ENCODE measurements at places on chromosomes 5 and 9.

DNA sequence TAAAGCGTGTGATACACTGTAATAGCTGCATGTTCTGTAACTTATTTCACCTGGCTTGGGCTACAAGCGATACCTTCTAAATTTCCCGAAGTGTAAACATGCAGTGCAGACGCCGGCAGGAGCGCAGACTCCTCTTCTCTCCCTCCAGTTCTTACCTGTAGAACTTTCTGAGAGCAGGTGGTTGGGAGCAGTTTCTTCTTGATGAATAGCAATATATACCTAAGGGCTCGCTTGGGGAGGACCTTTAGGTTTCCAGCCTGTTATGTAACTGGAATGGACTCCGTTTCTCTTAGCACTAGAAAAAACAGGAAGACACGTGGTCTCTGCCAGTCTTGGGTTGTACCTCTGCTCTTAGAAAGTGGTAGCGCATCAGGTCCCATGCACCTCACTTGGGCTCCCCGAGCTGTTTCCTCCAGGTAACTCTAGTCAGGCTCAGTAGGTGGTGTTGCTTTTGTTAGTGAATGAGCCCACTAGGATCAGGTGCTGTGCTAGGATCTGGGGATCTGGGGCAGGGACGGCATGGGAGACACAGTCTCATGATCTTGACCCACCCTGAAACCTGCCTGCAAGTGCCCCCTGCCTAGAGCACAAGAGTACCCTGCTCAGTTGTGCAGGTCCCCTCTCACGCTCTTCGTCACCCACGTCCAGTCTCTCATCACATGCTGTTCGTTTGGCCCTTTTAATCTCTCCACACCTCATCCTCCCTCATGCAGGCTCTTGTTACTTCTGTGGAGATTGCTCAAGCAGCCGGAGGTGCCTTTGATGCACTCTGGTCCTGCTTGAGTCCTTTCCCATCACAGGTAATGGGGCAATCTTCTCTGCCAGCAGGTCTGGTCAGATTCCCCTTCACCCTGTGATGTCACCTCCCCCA lies 2.8 kb downstream of the TENT4A start:
- peak; percentile 25 for DNase-seq

GRCh38 chr5:19734776-19735175 lies 253.2 kb downstream of the CDH18 start:
- no peak for DNase-seq

- no peak for DNase-seq
Measured at GRCh38 chr9:134605351-134605965, 36.1 kb upstream of the COL5A1 start.

DNA sequence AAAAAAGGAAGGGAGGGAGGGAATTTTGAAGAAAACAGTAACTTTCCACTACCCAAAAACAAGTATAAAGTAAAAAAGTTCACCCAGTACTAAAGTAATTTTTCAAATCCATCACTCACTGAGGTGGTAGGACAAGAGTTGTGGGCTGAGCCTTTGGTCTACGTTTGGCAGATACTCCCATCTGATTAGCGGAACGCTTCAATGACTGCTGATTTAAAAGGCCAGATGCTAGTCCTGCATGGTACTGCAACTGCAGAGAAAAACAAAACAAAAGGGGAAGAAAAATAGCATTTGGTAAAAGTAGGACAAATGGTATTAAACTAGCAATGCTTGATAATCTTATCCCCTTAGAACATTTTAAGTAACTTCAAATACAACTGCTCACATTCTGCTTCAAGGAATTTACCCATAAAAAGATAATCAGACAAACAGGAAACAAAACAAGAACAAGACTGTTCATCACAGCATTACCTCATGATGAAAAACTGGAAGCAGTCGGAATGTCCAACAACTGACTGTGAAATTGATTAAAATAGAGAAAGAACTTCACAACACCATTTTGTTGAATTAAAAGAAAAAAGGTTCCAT lies 65.4 kb downstream of the MED27 start:
- DNase-seq, result peak; percentile 64

DNA sequence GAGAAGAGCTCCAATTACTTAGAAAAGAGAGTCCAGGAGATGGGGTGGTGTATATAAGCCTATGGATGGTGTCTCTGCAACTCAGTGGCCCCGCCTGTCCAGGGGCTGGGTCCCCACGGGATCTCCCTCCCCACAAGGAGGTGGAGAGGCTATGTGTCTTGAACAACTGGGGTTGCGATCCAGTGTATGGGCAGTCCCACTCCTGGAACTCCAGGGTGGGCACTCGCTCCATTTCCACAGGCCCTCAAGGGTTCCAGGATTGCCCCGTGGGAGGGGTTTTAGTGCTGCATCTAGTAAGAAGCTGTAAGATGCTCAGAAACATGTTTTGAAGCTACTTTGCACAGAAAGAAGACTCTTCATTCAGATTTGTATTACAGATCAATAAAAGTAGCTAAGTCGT lies 558 bp upstream of the SMAD5 start:
- no peak for DNase-seq

DNA sequence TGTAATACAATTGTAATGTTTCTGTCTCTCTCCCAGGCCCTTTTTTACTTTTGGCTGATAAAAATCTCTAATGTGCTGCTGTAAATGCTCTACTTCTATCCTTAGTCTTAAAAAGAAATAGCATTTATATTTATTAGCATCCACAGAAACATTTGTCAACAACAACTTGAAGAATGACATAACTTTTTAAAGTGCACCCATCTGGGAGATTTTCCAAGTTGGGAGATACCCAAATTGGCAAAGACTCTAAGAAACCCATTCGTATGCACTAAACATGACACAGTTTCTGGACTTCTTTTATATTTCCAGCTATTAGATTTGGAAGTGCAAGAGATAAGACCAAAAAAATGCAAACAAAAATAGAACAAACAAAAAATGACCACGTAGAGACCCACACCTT lies 2287.4 kb upstream of the WWC1 start:
- no peak for DNase-seq

DNA sequence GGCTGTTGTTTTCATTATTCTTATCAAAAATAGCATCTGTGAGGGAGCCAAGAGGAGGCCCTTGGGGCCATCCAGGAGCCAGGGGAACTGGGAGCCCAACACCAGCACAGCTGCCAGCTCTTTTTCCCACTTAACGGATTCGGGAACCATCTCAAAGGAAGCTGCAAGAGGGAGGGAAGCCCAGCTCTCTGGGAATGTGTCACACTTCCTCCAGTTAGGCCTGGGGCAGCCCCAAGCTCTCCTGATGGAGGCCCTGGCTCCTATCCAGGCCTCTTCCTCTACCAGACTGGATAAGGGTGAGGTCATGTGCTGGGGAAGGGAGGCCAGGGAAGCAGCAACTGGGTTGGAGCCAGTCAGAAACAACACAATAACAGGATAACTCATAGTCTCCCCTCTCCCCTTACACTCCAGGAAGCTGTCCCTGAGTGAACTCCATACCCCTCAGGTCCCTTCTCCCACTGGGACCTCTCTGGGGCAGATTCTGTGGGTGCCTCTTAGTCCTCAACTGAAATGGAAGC lies 12.7 kb downstream of the CSF2 start:
- no peak for DNase-seq

DNA sequence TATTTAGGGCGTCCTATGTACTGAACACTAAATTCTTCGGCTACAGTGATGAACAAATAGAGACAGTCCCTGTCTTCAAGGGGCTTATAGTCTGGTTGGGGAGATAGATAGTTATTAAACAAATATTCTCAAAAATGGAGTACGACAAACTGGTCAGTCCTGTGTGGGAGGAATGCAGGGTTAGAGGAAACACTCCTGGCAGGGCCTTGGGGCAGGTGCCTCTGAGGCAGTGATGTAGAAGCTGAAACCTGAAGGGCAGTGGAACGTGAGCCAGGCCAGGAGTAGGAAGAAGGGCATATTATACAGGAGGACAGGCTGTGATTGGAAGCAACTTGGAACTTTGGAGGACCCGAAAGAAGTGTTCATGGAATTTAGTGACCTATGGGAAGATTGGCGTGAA lies 133.4 kb downstream of the AOPEP start:
- no peak for DNase-seq

DNA sequence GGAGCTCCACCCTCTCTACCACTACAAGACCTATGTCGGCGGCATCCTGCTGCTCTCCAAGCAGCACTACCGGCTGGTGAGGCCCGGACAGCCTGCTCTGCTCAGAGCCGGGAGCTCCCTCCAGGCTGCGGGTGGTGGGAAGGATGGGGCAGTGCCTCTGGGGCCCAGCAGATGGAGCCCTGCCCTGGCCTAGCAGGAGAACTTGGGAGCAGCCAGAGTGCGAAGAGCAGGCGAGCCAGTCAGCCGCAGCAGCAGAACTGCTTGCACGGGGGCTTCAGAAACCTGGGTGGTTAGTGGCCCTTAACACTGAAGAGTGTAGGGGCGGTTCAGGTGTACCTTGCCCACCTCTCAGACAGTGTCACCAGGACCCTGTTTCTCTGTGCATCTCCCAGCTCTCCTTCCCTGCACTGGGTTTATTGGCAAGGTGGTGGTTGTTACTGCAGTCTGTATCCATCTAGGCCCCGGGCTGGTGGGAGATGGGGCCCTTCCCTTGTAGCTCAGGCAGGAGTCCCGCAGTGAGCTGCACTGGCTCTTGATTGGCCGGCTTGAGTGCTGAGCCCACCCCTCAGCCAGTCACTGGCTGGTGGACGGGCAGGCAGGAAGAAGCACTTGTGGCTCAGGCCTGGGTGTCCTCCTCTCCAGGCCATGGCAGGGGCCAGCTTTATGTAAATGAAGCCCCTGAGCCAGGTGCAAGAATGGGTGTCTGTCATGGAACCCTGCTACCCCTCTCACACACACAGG lies 7.7 kb downstream of the B4GALT7 start:
- DNase-seq, result peak; percentile 62

GRCh38 chr5:89728134-89728533 lies 681.4 kb downstream of the CETN3 start:
- DNase-seq, result no peak

- DNase-seq, result peak; percentile 91
Measured at GRCh38 chr5:68252673-68253623, 37.4 kb downstream of the PIK3R1 start.

DNA sequence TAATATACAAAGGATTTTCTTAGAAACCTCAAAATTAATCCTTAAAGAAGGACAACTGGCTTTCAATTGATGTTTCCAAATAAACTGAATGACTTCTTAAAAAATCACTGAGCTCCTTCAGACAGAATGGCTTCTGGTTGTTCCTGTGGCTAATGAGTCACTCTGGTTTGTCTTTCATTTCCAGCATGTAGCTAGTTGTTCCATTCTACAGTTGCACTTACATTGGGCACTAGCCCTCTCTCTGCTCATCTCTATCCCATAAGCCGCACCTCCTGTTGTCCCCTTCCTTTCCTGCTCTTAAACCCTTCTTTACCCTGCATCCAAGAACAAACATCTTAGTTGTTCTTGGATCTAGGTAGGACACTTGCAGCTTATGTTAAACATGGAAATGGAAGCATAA lies 235.3 kb upstream of the HAPLN1 start:
- no peak for DNase-seq

DNA sequence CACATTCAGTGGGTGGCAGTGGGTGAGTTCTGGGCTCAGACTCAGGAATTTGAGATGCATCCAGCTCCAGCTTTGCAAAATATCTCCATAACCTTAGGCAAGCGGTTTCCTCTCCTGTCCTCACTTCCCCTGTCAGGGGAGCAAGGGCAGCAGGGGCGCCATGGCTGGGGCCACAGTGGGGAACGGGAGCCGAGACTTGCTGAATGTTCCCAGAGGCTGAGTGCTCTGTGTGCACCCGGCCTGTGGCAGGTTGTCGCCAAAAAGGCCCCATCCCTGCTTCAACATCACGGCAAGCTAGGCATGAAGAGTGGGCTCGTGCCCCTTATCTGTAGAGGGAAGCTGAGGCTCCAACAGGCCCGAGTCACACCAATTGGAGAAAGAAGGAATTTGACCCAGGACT lies 268.8 kb downstream of the NSG2 start:
- DNase-seq, result no peak

- DNase-seq, result no peak
Measured at GRCh38 chr5:4180703-4181102, 585.1 kb downstream of the IRX1 start.

DNA sequence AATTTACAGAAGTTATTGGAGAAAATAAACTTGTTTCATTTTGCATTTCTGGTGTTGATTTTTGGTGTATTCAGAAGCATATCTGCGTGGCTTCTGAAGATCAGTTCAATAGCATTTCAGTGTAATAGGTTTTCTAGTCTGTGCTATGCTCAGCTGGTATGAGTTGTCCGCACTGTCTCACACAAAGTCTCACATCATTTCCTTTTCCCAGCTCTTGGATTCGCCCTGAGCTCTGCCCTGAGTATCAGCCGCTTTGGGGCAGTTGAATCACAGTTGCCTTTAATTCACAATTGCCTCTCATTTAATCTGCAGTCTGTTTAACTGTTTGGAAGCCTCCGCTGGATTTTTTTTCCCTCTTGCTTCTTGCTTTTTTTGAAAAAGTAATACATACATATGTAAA lies 6.4 kb upstream of the TTC23L start:
- DNase-seq, result no peak

DNA sequence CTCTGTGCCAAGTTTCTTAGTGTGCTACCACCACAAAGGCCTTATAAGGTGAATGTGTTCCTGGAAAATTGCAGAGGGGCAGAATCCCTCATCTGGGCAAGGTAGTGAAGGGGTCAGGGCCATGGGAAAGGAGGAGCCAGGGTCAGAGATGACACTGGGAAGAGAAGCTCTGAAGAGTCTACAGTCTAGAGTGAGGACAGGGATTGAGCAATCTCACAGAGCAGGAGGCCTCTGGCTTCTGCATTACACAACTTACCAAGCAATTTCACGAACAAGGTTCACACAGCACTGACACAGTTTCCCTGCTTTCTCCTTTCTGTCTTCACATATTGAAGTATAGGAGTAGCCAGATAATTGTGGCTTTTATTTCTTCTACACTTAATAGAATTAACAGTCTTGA lies 24.5 kb upstream of the IDNK start:
- DNase-seq, result no peak

- DNase-seq, result no peak
Measured at GRCh38 chr5:93336330-93337110, 244.5 kb downstream of the NR2F1-AS1 start.

DNA sequence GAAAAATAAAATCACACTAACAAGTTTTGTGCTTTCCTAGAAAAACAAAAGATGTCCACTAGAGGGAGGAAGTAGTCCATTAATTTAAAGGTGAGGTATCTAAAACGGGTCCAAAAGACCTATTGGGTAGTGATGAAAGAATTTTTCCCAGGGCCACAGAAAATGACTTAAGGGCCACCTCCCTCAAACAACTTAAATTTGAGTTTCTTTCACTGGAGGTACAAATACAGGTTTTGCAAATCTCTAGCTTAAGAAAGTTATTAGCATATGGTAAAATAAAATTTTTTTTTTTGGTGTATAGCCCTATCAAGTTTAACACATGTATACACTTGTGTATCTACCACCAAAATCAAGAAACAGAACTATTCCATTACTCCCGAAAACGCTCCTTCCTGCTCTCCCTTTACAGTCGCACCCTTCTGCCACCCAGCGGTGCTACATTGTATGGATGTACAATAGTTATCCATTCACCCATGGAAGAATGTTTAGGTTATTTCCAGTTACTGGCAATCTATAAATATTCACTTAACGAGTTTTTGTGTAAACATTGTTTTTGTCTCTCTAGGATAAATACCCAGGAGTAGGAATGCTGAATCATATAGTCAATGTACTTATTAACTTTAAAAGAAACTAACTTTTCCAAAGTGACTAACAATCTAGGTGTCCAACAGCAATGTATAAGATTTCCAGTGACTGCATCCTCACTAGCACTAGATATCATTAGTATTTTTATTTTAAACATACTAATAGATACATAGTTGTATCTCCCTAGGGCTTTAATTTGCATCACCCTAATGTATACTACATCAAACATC lies 21.9 kb downstream of the DEPDC1B start:
- DNase-seq, result peak; percentile 74
